COR-L47 (cell line): ENCODE measurements at places on chromosomes 1 and 21.
A peak's percentile ranks its signal among the peaks of the same experiment; 100 is the strongest.

GRCh38 chr1:66207484-66207883 is 326.5 kb upstream of the SGIP1 start:
- peak; percentile 1 for DNase-seq

DNA sequence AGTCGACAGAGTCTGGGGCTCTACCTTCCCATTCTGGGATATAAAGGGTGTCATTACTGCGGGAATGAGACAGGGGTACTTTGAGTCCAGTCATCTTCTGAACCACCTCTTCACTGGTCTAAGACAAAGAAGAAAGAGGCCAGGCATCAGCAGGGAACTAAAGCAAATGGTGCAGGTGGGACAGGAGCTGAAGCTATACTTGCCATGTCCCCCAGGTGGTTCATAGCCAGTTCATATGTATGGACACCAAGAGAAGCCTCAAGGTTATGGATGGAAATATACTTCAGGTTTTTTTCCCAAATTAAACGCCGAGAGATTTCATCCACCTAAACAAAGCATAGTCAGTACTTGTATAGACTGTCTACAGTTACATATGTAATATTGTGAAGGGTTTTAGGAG is 2.2 kb downstream of the CTSK start:
- DNase-seq, result no peak

DNA sequence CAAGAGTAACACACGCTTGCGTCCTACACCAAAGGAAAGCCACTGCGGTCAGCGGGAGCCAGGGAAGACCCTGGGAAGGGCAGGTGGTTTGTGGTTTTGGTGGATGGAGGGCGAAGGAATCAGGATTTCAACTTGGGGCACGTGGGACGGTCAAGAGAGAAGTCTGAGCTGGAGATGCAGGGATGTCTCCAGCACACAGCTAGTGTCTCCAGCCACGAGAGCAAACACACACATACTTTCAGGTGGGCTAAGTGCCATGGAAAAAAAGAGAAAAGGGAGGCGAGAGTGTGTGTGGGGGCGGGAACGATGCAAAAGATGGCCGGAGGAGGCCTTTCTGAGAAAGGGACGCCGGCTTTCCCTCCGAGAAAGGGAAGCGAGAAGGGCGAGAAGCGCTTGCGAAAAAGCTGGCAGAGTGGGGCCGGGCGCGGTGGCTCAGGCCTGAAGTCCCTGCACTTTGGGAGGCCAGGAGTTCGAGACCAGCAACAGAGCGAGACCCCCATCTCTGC is 1.4 kb upstream of the SRRM1 start:
- DNase-seq, result no peak

GRCh38 chr1:218813237-218813636 is 360.4 kb upstream of the LYPLAL1 start:
- DNase-seq, result no peak

GRCh38 chr1:28744184-28744583 is 7.4 kb downstream of the YTHDF2 start:
- DNase-seq, result no peak

- no peak for DNase-seq
These were observed 8.2 kb downstream of the SLC19A1 start for GRCh38 chr21:45533846-45534635.

GRCh38 chr1:204406621-204407020 is 5.0 kb downstream of the PPP1R15B start:
- no peak for DNase-seq

- DNase-seq, result no peak
These were observed 23.7 kb downstream of the EIF2B3 start for GRCh38 chr1:44962729-44963128.

DNA sequence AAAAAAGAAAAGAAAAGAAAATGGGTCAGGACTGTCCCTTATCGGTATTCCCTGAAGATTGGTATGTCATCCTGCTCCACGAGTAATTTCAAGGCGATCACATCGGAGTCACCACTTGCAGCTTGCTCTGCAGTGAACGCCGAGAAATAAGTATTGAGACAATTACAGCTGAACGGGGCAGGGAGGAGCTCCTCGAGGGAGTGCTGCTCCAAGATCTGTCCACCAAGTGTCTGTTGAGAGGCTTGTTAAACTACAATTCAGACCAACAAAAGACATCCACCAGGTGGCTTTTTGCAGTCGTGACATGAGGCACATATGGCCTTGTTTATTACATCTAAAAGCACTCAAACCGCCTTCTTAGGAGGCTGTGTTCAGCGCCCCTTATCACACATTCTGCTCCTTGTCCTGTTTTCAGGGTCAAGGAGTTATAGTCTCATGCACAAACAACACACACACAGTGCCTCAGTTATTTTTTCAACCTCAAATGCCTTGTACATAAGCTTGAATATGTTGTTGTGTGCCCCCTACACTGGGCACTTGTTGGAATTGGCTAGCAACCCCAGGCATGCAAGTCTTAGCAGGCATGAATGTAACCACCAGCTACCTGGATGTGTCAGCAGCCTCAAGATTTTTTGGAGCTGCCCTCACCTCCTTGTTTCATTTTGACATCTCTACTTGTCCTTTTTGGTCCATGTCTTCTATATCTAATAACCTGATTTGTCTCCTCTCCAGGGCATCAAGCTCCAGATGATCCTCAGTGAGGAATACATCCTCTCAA is 13.0 kb upstream of the CD48 start:
- DNase-seq, result no peak
